ENCODE measurements at places on chromosomes 13 and 19. TPM values are rescaled to one million over a fixed set of nuclear protein-coding genes. Genes with fewer than 3 reads are reported as not detected.

The KCNRG gene
- polyA plus RNA-seq, result 0.64 TPM

DNA sequence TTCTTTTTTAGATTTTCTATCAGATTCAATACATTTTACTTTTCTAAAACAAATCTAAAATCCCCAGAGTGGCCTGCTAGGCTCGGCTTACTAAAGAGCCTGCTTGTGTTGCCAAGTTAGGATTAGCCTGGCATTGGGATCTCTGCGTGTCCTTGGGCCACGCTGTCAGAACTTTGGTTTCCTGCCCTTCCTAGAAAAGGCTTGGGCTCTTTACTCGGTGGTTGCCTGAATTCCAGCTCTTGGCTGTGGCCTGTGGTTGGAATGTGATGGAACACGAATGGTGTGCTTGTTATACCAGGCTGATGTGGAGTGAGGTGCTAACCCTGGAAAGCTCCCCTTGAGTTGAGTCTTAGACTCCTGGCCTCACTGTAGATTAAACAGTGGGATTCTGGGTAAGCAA lies 8.5 kb downstream of the SPATA13 start:
- H3K36me3 ChIP-seq, result no peaks in the 10 kb centered on the region
- H3K27me3 ChIP-seq, result no peaks in the 10 kb centered on the region
- no peak overlapping the region for H3K4me3 ChIP-seq
- H3K27ac ChIP-seq, result no peak overlapping the region
- H3K4me1 ChIP-seq, result no peaks in the 10 kb centered on the region

GRCh38 chr13:108572782-108573211 lies 56.6 kb upstream of the MYO16 start:
- H3K4me3 ChIP-seq, result no peak overlapping the region
- no peak overlapping the region for H3K27ac ChIP-seq
- H3K27me3 ChIP-seq, result no peaks in the 10 kb centered on the region
- DNase-seq, result no peak
- H3K4me1 ChIP-seq, result no peaks in the 10 kb centered on the region
- no peaks in the 10 kb centered on the region for H3K36me3 ChIP-seq

DNA sequence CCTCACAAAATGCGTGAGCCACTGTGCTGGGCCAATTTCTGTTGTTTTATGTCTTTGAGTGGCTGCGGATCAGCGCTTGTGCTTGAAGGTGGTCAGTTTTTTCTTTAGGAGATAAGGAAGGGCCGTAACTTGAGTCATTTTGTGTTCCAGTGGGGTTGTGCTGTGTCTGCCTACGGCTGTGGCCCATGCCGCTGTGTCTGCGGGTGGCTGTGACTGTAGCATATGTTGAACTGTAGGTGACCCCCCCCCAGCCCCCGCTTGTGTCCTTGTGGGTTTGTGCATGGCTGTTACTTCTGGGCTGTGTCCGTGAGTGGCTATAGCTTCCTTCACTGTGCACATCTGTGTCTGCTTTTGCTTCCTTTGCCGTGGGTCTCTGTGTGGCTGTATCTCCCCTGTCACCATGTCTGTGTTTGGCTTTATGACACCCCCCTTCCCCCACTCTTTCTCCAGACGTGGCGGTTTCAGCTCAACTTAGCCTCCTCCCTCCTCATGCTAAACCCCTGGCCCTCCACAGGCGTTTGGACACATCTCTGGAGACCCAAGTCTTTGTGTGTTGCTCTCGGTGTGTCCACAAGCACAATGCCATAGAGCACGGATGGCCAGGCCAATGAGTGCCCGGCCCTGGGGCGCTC lies 675 bp downstream of the PPP1R14A start:
- DNase-seq, result no peak
- H3K36me3 ChIP-seq, result no peaks in the 10 kb centered on the region
- no peaks in the 10 kb centered on the region for H3K27me3 ChIP-seq
- H3K27ac ChIP-seq, result no peak overlapping the region
- H3K4me1 ChIP-seq, result no peaks in the 10 kb centered on the region

The APOC1 gene
- not detected for polyA plus RNA-seq

DNA sequence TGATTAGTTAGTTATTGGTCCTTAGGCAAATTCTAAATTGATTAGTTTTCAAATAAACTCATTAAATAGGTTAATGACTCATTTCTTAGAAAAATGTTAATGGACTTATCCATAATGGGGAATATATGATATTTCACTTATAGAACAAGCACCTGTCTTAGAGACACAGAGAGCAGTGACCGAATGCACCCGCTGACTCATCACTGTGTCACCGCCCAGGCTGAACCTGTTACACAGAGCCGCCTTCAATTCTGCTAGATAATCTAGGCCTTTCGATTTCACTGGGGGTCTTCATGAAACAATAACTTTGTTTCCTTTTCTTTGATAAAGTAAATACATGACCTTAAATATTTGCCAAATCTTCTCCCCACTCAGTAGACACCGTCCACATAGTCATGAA lies 13.1 kb downstream of the IRS2 start:
- H3K4me3 ChIP-seq, result no peak overlapping the region
- DNase-seq, result no peak
- no peaks in the 10 kb centered on the region for H3K27me3 ChIP-seq
- peaks cover 10% of the 10 kb centered on the region for H3K4me1 ChIP-seq
- no peak overlapping the region for H3K27ac ChIP-seq
- H3K36me3 ChIP-seq, result no peaks in the 10 kb centered on the region

- H3K27ac ChIP-seq, result no peak overlapping the region
- DNase-seq, result no peak
- H3K4me3 ChIP-seq, result no peak overlapping the region
- H3K36me3 ChIP-seq, result no peaks in the 10 kb centered on the region
Observed at GRCh38 chr13:32905063-32905863, 111.0 kb upstream of the KL start.

- no peak overlapping the region for H3K4me3 ChIP-seq
- no peak overlapping the region for H3K27ac ChIP-seq
- DNase-seq, result no peak
- no peaks in the 10 kb centered on the region for H3K27me3 ChIP-seq
- peaks cover 8% of the 10 kb centered on the region for H3K36me3 ChIP-seq
Observed at GRCh38 chr13:42883142-42883541, 101.8 kb downstream of the FAM216B start.

GRCh38 chr19:5112681-5113575 lies 144.0 kb downstream of the KDM4B start:
- H3K27ac ChIP-seq, result no peak overlapping the region
- DNase-seq, result no peak
- no peaks in the 10 kb centered on the region for H3K36me3 ChIP-seq
- no peaks in the 10 kb centered on the region for H3K27me3 ChIP-seq

The RAB3D gene
- 1.4 TPM for polyA plus RNA-seq

DNA sequence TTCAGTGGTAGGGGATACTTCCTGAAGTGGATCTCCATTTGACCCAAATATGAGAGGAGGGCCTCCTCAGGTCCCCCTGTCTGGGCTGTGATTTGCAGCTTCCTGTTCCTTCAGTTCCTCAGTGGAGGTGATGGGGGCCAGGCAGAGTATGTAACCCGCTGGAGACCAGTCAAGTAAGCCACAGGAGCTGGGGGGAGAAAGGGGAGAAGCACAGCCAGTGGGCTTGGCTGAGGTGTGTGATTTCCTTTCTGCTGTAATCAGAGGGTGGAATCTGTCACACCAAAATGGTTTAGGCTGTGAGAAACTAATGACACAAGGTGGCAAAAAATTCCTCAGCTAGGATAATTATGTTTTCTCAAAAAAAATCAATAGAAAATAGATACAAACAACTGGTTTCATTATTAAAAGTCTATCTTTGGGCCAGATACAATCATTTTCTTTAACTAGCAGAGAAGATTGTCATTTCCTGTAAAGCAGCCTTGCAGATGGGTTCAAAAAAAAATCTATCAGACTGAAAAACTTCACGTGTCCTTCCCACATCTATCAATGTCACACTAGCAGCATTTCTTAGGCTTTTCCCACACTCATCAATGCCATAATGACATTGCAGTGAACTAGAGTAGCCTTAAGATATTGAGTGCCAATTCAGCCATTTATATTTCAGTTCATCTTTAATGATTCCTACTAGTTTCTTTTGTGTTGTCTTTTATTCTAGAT lies 1660.3 kb downstream of the EFNB2 start:
- H3K4me1 ChIP-seq, result no peaks in the 10 kb centered on the region
- H3K4me3 ChIP-seq, result no peak overlapping the region
- H3K27me3 ChIP-seq, result no peaks in the 10 kb centered on the region
- H3K36me3 ChIP-seq, result no peaks in the 10 kb centered on the region
- H3K27ac ChIP-seq, result peak overlapping the region; percentile 8

The IL12RB1 gene
- 24.1 TPM for polyA plus RNA-seq

DNA sequence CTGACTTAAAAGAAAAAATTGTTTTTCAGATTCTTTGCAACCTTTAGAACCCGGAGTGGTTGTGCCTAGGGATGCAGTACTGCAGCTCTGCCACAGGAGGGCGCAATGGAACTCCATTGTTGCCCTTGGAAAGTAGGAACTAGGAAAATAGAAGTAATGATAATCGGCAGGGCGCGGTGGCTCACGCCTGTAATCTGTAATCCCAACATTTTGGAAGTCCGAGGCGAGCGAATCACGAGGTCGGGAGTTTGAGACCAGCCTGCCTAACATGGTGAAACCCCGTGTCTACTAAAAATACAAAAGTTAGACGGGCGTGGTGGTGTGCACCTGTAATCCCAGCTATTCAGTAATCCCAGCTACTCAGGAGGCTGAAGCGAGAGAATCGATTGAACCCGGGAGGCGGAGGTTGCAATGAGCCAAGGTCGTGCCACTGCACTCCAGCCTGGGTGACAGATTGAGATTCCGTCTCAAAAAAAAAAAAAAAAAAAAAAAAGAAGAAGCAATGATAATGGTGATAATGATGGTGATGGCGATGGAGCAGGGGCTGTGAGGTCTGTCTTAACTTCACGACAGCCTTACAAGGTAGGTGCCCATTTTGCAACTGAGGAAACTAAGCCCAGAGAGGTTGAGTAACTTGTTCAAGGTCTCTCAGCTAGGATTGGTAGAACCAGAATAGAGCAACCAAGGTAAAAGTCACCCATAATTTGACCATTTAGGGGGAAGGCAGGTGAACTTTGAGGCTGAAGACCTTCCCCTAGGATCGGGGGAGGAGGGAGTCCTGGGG lies 5.5 kb upstream of the ADAMTS10 start:
- no peak overlapping the region for H3K4me3 ChIP-seq
- DNase-seq, result peak; percentile 53
- H3K4me1 ChIP-seq, result peaks cover 11% of the 10 kb centered on the region

DNA sequence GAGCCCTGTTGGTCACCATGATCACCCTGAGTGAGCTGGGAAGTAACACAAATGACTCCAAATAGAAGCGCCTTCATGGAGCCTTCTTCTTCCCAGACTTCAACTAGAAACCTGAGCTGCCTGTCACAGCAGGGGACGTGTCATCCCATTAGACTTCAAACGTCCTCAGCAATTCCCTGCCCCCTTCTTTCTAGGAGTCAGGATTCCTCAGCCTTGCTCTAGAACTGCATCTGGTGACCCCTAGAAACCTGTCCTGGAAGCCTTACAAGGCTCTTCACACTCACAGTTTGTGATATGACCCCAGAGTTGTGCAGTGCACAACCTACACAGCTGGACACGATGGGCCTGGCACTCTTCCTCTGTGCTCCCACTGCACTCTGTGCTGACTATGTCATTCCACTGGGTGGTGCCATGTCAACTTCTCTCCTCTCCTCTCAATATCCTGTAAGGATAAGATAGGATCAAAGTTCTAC lies 23.6 kb upstream of the TTYH1 start:
- DNase-seq, result no peak
- H3K27ac ChIP-seq, result no peak overlapping the region
- H3K36me3 ChIP-seq, result no peaks in the 10 kb centered on the region
- no peaks in the 10 kb centered on the region for H3K27me3 ChIP-seq
- H3K4me3 ChIP-seq, result no peak overlapping the region
- peaks cover 23% of the 10 kb centered on the region for H3K4me1 ChIP-seq

GRCh38 chr13:114054830-114055439 lies 77.5 kb downstream of the RASA3 start:
- peaks cover 11% of the 10 kb centered on the region for H3K4me1 ChIP-seq
- H3K27me3 ChIP-seq, result no peaks in the 10 kb centered on the region
- H3K4me3 ChIP-seq, result no peak overlapping the region

GRCh38 chr19:48396824-48397176 lies 3.3 kb downstream of the GRIN2D start:
- no peak overlapping the region for H3K4me3 ChIP-seq
- H3K27ac ChIP-seq, result no peak overlapping the region
- no peaks in the 10 kb centered on the region for H3K36me3 ChIP-seq
- H3K4me1 ChIP-seq, result peaks cover 36% of the 10 kb centered on the region

DNA sequence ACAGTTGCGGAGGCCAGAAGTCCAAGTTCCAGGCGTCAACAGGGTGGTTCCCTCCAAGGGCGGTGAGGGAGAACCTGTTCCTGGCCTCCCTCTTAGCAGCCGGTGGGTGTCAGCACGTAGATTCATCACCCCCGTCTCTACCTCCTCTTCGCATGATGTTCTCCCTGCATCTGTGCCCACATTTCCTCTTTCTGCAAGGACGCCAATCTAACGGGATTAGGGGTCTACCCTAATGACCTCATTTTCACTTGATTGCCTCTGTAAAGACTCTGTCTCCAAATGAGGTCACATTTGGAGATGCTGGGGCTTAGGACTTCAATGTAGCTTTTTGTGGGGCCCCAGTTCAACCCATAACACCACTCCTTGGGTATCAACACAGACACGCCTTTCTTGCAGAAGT lies 38.5 kb downstream of the DPF1 start:
- H3K4me3 ChIP-seq, result no peak overlapping the region
- no peak for DNase-seq
- H3K27ac ChIP-seq, result no peak overlapping the region

GRCh38 chr19:13260883-13261653 lies 110.9 kb downstream of the IER2 start:
- H3K36me3 ChIP-seq, result no peaks in the 10 kb centered on the region
- peak; percentile 34 for DNase-seq
- no peak overlapping the region for H3K4me3 ChIP-seq

DNA sequence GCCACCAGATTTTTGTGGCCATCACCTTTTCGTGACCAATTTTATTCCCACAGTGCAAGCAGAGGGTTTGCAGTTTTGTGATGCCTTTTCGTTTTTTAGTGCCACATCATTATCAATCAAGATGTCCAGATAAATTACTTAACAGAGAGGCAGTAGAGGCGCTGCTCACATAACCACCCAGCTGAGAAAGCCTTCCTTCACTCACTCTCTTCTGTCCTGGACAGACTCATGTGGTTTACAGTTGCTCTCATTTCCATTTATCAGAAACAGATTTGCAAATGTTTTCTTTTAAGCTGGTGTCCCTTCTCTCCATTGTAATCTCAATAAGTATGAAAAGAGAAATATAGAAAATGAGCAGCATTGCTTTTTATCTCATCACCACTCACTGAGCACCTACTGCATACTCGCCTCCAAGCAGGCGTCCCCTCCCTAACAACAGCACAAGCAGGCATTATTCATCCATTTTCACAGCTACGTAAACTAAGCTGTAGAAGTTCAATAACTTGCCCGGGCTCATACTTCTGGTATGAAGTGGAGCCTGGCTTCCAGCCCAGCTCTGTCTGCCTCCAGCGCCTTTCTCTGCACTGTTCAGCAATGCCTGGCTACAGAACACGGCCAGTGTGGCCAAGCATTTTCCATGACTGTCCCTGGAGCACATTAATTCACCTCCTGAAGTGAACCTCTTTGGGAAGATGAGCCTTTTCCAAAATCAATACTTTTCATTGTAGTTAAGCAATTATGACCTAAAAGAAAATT lies 34.6 kb upstream of the KATNAL1 start:
- peaks cover 21% of the 10 kb centered on the region for H3K4me1 ChIP-seq
- H3K27me3 ChIP-seq, result no peaks in the 10 kb centered on the region
- H3K27ac ChIP-seq, result no peak overlapping the region
- no peak overlapping the region for H3K4me3 ChIP-seq
- H3K36me3 ChIP-seq, result no peaks in the 10 kb centered on the region

GRCh38 chr19:719636-720344 lies 11.1 kb downstream of the PALM start:
- H3K27ac ChIP-seq, result no peak overlapping the region
- H3K4me1 ChIP-seq, result no peaks in the 10 kb centered on the region

Measured in naive thymus-derived CD4-positive, alpha-beta T cell (primary cell).